ENCODE measurements at places on chromosomes 16 and 17. TPM values are rescaled to one million over a fixed set of nuclear protein-coding genes. Genes with fewer than 3 reads are reported as not detected.

Gene RBFOX1
- 68.4 TPM for total RNA-seq

DNA sequence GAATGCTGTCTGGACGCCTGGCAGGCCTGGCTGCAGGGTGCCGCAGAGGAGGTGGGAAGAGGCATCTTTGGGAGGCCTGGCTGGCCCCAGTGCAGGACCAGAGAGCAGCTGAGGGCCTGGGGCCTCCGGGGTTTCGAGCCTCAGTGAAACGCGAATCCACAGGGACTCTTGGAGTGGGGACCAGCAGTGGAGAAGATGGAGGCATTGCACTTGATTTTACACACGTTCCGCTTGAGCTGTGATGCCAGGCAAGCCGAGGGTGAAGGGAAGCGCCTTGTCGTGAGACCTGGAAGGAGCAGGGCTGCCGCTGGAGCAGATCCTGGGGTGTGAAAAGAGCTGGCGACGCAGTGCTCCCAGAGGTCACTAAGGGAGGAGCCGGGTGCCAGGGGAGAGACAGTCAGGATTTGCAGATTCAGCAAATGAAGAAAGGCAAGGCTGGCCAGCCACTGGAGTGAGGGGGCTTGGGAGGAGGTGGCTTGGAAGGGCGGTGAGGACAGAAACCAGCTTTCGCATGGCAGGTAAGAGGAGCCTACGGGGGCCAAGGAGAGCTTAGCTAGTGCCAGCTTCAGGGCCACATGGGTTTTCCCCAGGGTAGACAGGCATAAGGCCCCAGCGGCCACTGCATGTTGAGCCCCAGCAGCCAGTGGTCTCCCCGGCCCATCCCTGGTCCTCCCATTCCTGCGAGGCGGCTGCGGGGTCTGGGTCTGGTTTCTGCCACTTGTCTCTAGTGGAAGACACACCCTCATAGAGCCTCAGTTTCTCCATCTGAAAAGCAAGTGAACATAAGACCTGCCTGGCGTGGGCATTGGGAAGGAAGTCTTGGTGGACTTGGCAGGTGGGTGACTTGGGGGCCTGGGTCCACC lies 175.2 kb upstream of the CHMP6 start:
- DNase-seq = no peak

DNA sequence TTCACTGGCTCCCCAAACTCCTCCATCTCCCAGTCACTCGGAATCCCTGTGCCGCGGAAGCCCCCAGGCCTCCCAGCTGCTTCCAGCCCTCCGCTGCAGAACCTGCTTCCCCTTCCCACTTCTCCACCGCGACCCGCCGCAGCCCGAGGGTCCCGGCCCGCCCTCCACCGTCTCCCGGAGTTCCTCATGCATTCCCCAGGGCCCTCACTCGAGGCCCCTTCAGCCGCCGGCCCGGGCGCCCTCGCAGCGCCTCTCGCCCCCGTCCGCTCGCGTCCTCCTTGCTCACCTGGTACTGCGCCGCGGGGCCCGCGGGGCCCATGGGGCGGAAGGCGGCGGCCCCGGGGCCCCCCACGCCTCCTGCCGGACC lies 329 bp downstream of the SMARCD2 start:
- DNase-seq = no peak

DNA sequence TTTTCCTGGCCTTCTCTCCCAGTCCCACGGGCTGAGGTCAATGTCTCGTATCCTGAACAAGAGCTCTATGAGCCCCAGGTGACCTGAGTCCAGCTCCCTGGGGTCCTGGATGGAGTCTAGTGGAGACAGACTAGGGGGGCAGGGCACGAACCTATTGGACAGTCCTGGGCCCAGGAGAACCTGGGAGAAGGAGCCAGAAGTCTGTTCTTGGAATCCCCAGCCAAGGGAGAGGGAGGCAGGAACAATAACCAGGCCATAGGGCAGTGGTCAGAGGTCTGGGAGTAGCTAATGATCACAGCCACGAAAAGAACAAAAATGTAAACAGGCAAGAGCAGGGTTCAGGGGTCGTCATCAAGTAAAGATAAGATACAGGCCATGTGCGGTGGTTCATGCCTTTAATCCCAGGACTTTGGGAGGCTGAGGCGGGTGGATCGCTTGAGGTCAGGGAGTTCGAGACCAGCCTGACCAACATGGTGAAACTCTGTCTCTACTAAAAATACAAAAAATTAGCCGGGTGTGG lies 60.8 kb downstream of the COPRS start:
- DNase-seq = no peak

DNA sequence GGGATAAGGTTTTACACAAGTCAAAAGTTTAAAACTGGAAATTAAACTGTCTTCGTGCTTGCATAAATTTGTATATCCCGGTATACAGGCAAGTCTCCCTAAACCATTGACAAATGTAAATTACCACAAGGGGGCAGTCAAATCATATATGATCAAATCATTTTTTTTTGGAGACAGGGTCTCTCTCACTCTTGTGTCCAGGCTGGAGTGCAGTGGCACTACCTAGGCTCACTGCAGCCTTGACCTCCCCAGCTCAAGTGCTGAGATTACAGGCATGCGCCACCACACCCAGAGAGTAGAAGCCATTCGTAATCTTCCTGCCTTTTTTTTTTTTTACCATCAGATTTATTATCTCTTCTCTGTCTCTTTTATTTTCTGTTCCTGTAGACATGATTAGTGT lies 18.5 kb downstream of the TOP2A start:
- no peak for DNase-seq

GRCh38 chr16:74738113-74738541 lies 36.5 kb downstream of the FA2H start:
- no peak for DNase-seq

Gene PARD6A
- 3.7 TPM for total RNA-seq

DNA sequence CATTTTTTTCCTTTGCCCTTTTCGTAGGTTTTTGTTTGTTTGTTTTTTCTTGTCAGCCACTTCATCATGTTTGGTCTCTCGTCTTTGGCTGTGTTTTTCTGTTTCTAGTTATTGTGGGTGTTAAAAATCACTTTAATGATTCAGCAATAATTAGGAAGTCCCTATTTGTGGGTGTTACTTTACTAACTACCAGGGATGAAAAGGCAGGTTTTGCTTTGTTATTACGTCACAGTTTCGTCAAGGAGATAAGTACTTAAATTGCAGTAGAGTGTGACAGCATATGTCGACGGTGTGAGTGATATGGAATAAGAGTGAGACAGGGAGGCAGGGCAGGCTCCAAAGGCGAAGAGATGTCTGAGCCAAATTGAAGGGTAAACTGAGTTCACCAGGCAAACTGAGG lies 479.6 kb downstream of the WWOX start:
- no peak for DNase-seq

DNA sequence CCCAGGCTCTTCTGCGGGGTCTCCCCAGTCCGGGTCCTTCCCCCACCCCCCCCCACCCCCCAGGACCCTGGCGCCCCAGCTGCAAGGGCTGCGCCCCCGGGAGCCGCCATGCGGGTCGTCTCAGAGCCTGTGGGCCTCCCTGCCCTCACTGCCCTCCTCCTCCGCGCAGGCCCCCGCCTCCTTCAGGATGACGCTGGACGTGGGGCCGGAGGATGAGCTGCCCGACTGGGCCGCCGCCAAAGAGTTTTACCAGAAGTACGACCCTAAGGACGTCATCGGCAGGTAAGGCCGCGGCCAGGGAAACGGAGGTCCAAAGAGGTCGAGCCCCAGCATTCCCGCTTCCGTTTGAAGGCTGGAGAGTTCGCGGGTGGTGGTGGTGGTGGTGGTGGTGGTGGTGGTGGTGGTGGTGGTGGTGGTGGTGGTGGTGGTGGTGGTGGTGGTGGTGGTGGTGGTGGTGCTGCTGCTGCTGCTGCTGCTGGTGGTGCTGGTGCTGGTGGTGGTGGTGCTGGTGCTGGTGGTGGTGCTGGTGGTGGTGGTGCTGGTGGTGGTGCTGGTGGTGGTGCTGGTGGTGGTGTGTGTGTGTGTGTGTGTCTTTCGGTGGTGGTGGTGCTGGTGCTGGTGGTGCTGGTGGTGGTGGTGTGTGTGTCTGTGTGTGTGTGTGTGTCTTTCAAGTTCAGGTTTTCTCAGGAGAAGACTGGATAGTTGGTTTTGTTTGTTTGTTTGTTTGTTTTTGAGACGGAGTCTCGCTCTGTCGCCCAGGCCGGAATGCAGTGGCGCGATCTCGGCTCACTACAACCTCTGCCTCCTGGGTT lies 615 bp downstream of the PHKG2 start:
- DNase-seq = no peak

GRCh38 chr17:20281860-20282259 lies 185.5 kb downstream of the LGALS9B start:
- DNase-seq = peak; percentile 75

DNA sequence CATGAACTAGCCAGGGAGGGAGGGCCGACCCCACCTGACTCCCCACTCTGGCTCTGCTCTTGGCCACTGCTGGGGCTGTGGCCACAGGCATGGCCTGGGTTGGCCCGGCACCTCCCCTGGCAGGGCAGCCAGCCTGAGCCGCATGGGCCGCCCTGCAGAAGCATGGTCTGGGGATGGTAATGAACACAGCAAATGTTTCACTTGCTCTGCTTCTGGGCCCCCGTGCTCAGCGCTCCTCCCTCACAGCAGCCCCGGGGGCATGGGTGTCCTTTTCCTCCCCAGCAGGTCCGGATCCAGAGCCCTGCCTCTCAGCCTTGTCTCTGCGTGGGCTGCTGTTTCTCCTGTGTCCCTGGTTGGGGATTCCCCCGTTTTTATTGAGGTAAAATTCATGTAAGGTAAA lies 30.9 kb upstream of the KCNJ12 start:
- no peak for DNase-seq

GRCh38 chr16:73288520-73288919 lies 240.6 kb upstream of the ZFHX3 start:
- no peak for DNase-seq

GRCh38 chr16:52783616-52784015 lies 236.7 kb upstream of the TOX3 start:
- no peak for DNase-seq

DNA sequence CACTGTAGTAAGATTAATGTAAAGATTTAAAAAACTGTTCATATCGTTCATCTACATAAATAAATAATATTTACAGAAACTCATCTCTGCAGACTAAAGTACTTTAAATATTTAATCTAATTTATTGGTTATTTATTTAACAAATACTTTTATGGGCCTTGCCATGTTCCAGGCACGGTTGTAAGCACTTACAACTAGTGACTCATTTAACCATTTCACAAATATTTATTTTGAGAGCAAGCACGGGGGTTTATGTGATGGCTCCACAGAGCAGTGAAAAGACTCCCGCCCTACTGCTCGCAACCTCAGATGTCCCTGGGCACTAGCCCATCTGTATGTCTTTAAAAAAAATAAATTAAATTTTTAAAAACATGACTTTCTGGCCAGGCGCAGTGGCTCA lies 575.9 kb downstream of the WWOX start:
- no peak for DNase-seq

- DNase-seq = no peak
Measured at GRCh38 chr16:303760-304505, 21.0 kb downstream of the PDIA2 start.

Gene NRN1L
- 0.54 TPM for total RNA-seq

DNA sequence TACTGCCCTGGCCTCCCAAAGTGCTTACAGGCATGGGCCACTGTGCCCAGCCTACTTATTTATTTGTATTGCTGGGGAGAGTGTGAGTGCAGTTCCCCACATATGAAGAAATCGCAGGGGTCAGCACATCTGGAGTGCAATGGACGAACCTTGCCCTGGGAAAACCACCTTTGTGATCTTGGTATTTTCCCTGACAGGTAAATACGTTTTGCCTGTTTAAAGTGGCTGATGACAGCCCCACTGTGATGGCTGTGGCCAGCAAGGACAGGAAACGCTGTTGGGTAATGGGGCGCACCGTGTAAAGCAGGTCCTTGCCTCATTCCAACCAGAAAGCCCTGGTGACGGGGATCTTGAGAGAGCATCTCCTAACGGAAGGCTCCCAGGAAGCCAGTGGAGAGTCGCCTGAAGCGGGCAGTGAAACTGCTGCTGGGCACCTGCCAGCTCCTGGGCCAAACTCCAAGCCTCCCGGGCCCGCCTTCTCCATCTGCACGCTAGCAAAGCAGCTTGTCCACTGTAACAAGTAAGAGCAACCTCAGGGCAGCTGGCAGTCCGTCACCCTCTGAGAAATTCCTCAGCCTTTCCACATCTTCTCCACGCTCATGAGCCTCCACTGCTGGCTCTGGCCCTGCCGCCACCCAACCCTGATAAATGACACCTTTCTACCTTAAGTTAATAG lies 17.5 kb downstream of the EMC8 start:
- DNase-seq = peak; percentile 74

All from Right ventricle myocardium inferior (tissue), 1 donor.